ENCODE measurements at places on chromosomes 5 and 9.

GRCh38 chr5:144945503-144945902, 774.8 kb downstream of the KCTD16 start:
- DNase-seq = no peak

GRCh38 chr9:24881361-24881760, 335.7 kb upstream of the IZUMO3 start:
- DNase-seq = no peak

DNA sequence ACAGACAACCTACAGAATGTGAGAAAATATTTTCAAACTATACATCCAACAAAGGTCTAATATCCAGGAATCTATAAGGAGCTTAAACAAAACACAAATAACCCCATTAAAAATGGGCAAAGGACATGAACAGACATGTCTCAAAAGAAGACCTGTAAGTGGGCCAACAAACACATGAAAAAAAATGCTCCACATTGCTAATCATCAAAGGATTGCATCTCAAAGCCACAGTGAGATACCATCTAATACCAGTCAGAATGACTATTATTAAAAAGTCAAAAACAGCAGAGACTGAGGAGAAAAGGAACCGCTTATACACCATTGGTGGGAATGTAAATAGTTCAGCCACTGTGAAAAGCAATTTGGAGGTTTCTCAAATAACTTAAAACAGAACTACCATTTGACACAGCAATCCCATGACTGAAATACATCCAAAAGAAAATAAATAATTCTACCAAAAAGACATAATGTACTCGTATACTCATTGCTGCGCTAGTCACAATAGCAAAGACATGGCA, 39.1 kb upstream of the C5orf63 start:
- DNase-seq = no peak

DNA sequence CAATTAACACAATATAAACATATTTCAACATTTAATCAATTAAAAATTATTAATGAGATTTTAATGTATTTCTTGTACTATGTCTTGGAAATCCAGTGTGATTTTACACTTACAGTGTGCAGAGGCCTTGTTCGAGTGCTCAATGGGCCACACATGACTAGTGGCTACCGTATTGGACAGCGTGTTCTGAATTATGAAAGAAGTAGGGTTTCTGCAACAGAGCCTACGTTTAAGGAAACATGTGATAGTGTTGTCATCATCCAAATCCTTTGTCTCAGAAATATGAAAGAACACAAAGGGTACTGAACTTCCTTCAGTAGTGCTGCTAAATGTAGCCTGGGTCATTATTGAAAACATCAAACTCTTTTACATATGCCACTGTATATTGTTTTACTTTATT, 29.5 kb downstream of the NPR3 start:
- DNase-seq = no peak

DNA sequence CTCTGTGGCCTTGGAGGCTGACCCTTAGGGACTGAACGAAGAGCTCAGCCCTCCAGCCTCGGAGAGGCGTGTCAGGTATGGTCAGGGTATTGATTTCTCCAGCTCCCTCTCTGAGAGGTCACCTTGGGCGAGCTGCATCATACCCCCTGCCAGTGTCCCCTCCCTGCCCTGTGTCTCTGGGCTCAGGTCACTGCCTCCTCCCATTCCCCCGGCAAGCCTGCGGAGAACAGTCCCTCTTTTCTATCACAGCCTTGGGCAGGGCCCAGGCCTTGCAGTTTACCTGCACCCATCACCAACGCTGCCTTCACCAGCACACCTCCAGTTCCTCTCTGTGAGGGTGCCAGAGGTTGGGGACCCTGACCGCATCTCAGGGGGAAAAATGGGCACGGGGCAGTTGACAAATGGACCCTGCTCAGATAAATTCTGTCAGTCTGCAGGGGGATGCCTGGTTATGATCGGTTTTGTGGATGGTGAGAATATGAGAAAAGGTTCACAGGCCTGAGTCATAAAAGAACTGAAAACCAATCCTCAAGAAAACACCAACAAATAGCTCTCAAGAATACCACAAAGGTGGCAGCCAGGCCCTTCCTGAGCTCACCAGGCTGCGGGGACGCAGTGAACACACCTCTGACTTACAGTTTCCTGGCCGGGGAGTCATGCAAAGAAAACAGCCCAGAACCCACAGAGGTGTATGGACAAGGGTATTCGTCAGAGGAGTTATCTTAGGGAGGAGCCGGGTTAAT, 24.7 kb upstream of the RXRA start:
- DNase-seq = peak; percentile 77

DNA sequence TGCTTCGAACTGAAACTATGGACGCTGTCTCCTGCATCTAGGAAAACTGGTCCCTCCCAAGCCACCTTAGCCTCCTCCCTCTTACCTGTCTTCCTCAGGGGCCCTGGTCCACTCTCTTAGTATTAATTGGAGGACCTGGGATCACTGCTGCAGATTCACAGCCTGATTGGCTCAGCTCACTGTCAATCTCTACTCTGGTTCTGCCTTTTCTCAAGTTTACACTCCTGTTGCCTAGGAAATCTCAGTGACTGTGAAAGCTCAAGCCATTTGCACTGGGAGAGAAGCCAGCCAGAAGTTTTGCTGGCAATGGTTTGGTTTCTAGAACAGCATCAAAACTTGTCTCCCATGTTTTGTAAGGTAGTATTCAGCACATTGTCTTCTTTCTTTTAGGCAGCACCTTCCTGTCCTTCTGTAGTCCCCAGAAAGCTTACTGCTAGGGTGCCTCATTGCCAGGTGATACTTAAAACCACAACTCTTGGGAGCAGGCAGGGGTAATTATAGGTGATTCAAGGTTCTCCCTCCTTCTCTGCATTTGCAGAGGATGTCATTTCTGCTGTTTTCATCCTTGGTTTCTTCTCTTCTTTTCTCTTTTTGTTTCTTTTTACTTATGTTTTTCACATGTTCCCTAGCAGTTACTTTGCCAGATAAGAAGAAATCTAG, at the start of gene CAPSL:
Gene CAPSL, minus strand, starts transcription at position 55 of the 660 bp plus-strand sequence. CDS start 17,502 bp downstream, outside the sequence.
- DNase-seq = no peak

DNA sequence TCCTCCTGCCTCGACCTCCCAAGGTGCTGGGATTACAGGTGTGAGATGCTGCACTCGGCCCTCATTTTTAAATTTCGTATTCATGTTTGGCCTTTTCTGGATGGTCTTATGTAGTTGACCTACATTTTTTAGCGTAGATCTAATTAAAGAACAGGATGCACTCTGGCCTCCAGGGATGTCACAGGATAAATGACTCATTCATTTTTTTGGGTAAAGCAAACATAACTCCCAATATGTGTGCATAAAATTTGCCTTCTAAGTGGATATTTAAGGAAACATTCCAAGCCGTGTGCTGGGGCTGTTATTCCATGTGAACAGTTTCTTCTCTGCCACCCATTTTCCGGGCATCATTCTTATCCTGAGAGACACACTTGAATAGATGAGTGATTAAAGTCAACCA, 501.6 kb downstream of the IRX1 start:
- no peak for DNase-seq

- peak; percentile 41 for DNase-seq
Measured at GRCh38 chr9:93256878-93257807, 73.2 kb downstream of the WNK2 start.

- no peak for DNase-seq
Measured at GRCh38 chr9:108316066-108316465, 539.7 kb downstream of the ACTL7B start.

GRCh38 chr9:124188331-124189110, 69.2 kb upstream of the NEK6 start:
- no peak for DNase-seq

- DNase-seq = no peak
Measured at GRCh38 chr5:107619781-107620180, 51.0 kb downstream of the EFNA5 start.

DNA sequence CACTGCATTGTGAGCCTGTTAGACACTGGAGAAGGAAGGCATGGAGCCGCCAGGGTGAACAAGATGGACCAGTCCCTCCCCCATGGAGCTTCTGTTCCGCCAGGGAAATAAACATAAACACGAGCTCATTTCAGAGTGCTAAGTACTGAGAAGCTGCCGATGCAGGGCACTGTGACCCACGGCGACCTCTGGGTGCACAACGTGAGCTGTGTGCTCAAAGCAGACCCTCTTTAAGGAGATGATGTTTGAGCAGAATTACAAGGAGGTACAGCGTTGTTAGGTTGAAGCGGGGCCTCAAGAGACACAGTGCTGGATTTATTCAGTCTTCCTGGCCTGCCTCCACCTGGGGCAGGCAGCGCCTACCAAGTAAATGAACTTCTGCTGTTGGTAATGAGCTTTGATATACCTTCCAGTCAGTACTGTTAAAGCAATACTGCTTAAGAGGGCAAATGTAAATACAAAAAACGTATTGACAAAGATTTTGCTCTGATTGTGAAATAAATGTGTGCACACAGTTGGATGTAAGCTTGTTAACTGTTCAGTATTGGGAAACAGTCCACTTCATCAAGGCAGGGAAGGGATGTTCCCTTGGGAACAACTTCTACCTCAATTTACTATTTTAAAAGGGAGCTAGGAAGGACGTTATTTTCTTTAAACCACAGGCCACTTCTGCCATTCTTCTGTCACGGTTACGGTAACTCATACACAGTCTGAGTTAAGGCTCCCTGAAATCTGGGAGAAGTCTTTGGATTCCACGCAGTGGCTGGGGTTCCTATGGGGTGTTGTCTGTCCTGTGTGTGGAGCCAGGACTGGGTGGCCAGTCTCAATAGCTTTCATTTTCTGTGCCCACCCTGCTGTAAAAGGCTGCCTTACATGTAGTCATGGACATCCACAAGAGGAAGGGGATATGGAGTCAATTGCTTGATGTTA, 48.9 kb upstream of the DMRT1 start:
- DNase-seq = no peak

DNA sequence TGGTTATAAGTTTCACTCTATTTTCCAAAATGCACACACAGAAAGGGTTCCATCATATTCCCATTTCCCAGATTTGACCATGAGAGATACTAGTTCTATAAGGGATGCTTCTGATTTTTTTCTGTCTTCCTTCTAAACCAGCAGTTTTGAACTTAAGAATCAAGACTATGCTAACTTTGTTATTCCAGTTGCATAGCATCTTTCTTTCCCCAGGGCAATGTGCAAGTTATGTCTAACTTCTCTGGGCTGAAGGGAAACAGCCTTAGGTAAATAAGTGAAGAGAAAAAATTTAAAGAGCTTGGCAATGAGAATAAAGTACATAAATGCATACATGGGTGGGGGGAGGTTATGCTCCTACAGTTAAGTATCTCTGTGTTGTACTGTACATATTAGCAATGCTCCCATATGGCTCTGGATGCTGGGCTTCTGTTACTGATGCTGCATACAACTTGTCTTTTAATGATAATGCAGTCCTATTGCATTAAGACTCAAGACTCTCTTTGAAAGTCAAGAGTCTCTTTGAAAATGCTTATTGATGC, 125.8 kb upstream of the SLC12A2 start:
- DNase-seq = no peak
